ENCODE measurements at places on chromosomes 5 and 9.

DNA sequence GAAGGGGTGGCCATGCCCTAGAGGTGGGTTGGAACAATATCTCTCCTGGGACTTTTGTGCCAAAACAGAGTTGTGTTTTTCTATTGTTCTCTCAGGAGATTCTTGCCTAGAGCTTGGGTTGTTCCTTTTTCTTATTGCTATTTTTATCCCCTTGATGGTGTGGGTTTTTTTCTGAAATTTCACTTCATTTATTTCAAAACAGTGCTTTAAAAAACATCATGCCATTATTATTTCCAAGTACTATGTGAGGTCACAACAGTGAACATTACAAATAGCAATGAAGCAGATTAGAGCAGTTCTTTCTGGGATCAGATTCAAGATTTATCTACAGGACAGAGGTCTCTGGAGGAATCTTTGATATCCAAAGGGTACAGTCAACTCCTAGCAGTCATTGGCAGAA is 76.6 kb downstream of the ACTBL2 start:
- no peak for DNase-seq

DNA sequence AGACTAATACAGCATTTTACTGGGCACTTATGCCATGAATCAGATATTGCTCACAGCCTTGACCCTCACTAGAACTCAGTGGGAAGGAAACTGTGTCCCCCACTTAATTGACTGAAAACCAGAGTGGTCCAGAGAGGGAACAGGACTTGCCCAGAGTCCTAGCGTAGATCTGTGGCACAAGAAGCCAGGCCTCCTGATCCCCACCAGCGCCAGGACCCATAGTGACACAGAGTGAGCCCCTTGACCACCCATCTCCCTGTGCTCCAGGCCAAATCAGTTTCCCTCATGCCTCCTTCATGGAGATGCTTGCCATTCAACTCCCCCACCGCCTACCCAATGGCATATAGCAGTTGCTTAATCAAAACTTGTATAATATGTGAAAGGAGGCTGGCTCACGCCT is 8.3 kb downstream of the KIF12 start:
- DNase-seq = no peak

DNA sequence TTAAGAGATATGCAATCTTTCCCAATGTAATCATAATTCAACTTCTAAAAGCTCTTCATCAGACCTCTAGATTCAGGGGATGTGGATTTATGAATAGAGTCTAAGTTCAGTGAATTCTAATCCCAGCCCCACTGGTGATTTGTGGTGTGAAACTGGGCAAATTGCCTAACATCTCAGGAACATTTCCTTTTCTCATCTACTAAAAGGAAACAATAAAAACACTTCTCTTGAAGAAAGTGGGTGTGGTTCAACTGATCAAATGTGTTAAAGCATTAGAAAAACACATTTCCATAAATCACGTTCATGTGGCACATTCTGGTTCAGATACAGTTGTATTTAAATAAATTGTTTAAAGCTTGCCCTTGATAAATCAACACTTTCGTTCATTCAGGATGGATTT is 631.7 kb upstream of the CDH6 start:
- DNase-seq = no peak

DNA sequence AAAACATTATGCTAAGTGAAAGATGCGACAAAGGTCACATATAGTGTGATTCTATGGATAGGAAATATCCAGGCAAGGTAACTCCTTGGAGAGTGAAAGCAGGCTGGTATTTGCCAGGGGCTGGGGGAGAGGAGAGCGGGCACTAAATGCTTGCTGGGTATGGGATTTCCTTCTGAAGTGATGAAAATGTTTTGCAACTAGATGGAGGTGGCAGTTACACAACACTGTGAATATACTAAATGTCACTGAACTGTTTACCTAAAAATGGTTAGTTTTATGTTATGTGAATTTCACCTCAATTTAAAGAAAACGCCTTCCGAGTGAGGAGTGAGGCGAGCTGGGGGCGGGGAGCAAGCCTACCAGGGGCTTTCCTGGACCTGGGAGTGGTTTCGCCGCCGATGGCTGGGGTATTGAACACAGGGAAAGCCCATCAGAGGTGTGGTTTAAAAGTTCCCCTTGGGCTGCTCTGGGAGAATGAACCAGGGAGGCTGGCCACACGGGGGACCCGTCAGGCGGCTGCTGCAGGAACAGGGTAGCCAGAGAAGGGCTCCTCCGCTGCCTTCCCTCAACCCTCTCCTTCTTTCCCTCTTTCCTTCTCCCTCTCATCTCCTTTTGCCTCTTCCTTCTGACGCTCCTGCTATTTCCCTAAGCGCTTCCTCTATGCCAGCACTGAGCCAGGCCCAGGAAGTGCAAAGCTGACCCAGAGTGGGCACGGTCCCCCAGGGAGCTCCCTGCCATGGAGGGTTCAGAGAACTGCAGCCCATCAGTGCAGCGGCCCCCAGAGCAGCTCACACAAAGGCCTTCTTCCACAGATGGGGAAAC is 4.9 kb downstream of the AKNA start:
- DNase-seq = no peak

DNA sequence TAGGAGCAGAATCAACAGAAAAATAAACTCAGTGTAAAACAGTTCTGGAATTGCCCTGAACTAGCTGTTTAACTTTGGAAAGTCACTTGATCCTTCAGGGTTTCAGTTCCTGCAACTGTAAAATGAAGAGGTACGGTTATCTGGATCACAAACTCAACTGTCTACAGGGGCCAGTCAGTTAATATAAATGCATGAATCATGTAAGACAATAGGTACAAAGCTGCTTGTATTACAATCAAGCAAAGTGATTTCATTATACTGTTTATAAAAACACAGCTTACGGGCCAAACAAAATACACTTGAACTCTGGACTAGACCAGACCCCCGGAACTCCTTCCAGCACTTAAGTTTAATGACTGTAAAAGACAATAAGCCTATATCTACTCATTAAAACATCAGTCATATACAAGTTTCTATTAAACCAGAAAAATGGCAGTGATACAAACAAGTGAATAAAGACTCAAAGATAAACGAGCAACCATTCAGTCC is 73.0 kb downstream of the MRPS27 start:
- peak; percentile 43 for DNase-seq

- no peak for DNase-seq
These were observed 3.6 kb downstream of the GLDC start for GRCh38 chr9:6641961-6642360.

- no peak for DNase-seq
These were observed 2111.3 kb downstream of the MAT2B start for GRCh38 chr5:165616490-165617405.

GRCh38 chr9:122192914-122193525 is 33.3 kb downstream of the MORN5 start:
- DNase-seq = no peak

DNA sequence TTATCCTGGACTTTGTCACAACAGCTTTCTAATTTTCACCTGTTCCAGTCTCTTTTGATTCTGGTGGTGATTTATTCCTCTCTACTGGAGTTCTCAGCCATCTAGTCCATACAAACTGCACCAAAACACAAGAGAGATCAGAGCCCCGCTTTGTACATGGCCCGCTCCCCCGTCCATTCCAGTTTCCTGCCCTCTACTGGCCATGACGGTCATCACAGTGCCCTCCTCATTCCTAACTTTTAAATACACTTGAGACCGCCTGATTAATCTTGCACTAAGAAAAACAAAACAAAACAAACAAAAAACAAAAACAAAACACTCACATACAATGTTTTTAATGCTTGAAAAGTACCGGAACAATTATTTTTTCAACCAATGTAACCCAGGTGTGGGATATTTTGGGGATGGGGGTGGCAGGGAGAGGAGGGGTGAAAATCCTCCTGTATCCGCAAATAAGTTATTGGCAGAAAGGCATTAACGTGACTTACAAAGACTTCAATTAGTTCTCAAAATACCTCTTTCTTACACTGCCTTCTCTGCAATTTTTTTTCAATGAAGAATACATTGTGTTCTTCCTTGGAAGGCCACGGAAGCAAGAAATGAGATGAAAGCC is 84.8 kb upstream of the PAM start:
- DNase-seq = no peak

GRCh38 chr5:72937517-72938061 is 18.3 kb upstream of the FCHO2 start:
- DNase-seq = no peak

- no peak for DNase-seq
These were observed 627.1 kb upstream of the WWC1 start for GRCh38 chr5:167664222-167664804.

GRCh38 chr9:124290053-124290591 is 32.4 kb downstream of the NEK6 start:
- no peak for DNase-seq

DNA sequence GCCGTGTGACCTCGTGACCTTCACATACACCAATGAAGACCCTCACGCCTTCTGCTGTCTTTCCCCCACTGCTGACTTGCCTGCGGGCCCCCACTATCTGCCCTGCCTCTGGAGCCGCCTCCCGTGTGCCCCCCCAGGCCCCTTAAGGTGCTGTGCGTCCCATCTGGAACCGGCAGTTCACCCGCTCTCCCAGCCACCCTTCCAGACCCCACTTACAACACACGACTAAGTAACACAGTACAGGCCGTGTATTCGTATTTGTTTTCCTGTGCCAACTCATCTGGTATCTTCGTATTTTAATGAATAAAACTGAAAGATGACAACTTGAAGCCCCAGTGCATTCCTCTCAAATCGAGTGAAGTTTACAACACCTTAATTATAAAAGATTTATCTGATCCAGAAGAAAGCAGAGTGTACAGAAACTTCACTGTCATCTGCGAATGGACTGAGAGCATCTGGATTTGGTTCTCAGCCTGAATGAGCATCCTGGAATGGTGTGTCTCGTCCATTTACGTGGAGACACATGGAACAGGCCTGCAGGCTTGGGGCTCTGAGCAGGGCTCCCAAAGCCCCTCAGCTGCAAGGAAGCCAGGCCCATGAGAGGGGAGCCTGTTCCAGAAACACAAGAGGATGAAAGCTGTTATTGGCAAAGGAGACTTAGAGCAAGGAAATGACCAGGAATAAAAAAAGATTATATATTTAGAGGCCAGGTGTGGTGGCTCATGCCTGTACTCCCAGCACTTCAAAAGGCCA is 21.9 kb upstream of the TERT start:
- no peak for DNase-seq

GRCh38 chr9:122376796-122377195 is 6.0 kb downstream of the PTGS1 start:
- no peak for DNase-seq

GRCh38 chr5:79235261-79235633 is 684 bp upstream of the JMY start:
- DNase-seq = no peak

- DNase-seq = no peak
These were observed 30.0 kb upstream of the SUSD3 start for GRCh38 chr9:93028448-93029006.

GRCh38 chr5:153276151-153276550 is 214.3 kb upstream of the GRIA1 start:
- peak; percentile 17 for DNase-seq

- DNase-seq = no peak
These were observed 35.2 kb upstream of the MIER3 start for GRCh38 chr5:56987171-56987570.

GRCh38 chr5:154356020-154356655 is 89.7 kb upstream of the SAP30L start:
- DNase-seq = peak; percentile 70

- no peak for DNase-seq
These were observed 11.8 kb downstream of the ADAMTSL2 start for GRCh38 chr9:133546287-133546680.

DNA sequence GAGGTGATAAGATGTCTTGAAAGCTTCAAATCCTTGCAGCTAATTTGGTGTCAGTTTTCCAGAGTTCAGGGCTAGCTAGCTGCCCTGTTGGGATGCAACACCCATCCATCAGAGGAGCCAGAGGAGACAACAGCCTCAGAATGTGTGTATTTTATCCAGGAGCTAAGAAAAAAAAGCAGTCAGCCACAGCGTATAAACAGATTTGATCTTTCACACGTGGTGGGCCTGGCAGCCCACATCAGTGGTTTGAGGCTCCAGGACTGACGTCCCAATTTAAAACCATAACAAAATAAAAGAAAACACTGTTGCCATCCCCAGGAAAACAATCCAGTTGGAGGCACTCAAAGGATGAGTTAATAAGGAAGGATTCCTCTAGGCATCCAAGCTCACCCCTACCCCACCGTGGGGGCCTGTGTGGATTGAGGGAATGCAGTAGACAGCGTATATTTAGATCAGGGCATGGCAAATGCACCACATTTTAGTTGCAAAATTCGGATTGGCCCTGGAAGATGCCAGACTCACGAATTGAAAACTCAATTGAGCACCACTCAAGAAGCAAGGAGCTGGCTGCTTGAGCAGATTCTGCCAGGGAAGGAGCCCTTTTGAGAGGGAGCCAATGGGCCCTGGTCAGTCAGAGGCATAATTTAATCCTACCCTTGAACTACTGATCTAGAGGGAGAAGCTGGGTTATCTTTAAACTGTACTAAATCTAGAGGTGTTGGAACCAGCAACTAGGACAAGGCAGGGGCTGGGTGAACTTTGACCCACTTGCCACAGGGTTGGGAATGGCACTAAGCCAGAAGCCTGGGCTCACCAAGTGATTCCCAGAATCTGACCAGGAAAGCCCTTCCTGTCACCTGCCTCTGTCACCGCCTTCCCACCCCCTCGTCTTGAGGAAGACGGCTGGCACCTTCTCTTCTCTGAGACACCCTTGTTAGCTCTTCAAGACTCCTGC is 17.5 kb downstream of the ADRA1B start:
- no peak for DNase-seq

- DNase-seq = no peak
These were observed 102.2 kb downstream of the DEPDC1B start for GRCh38 chr5:60597572-60598320.

GRCh38 chr5:169591636-169592035 is 8.1 kb downstream of the SPDL1 start:
- DNase-seq = no peak

GRCh38 chr9:91004992-91005391 is 203.4 kb downstream of the SYK start:
- no peak for DNase-seq

- DNase-seq = no peak
These were observed 12.5 kb downstream of the CIZ1 start for GRCh38 chr9:128178806-128179431.
